NCI-H1092 (cell line): ENCODE measurements at places on chromosomes 12 and 14.

- no peak for DNase-seq
These were observed 78.9 kb upstream of the MAP1LC3B2 start for GRCh38 chr12:116480210-116480810.

DNA sequence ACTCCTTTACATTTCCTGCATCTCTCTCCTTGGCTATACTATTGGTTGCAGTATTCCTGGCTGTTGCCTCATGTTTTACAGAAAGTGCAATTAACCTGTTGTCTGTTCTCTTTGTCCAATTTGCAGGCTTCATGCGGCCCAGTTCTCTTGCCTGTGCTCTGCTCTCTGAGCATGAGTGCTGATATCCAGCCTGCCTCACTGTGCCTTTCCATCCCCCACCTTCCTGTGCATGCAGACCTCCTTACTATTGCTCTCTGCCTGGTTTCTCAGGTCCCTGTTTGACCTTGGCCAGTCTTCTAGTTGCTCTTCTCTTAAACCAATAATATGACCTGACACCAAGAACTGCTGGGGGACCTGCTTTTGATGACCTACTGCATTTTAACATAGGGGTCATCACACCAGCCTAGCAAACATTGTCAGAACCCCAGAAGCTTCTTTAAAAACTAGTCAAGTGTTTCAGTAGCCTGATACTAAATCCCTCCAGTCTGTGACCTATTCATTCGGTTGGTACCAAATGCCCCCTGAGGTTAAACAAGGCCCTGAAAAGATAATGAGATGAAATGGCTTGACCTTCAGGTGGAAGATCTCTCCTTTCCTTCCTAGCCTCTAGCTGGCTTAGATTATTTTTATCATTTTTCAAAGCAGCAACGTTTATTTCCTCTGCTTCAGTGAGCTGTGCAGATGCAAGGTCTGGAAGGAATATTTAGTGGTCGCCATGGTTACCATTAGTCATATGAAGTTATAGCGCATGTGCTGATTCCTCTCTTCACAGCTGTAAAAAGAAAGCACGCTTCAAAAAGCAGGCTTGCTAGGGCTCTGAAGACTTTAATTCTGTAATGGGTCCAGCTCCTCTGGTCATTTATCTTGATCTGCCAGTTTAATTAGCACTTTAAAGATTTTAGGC is 216.5 kb downstream of the PHLDA1 start:
- DNase-seq = no peak

DNA sequence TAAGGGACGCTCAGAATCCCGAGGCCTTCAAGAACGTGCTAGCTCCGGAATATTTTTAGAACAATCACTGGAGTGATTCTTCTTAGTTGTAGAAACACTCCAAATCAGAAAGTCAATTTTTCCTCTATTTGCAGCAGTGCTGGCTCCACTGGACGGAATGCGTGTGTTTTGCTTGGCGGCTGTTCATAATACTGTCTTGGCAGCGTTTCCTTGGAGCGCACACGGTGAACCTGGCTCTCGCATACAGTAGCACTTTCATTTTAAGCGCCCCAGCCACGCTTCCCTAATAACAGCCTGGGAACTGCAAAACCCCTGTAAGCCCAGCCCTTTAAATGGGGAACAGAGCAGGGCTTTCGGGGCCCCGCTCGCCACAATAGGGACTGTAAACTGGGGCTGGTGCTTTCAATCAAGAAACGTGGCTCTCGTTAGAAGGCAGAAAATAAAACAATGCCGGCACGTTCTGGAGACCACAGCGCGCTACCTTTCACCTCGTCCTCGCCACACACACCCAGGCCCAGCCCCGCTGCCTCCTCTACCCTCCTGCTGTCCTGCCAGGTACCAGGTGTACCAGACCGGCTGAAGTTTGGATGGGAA is 79.9 kb downstream of the BCL11B start:
- DNase-seq = peak; percentile 53

- no peak for DNase-seq
These were observed 98.6 kb downstream of the MYF5 start for GRCh38 chr12:80815351-80815750.

DNA sequence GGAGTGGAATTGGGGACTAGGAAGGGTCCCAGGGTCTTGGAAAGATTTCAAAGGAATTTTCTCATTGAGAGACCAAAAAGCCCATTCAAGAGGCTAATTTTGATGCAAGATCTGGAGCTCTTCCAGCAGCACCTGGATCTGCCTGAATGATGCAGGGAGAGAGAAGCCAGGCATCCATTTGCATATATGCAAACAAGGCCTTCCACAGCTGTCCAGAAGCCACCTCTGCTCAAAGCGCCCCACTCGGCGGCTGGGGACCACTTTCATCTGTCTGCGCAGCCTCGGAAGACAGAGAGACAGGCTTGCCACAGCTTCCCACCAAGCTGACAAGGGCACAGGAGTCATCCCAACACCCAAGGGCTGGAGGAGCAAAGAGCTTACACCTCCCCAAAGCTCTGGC is 295.6 kb downstream of the DPF3 start:
- DNase-seq = no peak

GRCh38 chr12:114735011-114735410 is 51.0 kb upstream of the TBX3 start:
- no peak for DNase-seq
